ENCODE measurements at places on chromosomes 7 and 10. TPM values are rescaled to one million over a fixed set of nuclear protein-coding genes. Genes with fewer than 3 reads are reported as not detected.

Gene FAM20C
- not detected for total RNA-seq

DNA sequence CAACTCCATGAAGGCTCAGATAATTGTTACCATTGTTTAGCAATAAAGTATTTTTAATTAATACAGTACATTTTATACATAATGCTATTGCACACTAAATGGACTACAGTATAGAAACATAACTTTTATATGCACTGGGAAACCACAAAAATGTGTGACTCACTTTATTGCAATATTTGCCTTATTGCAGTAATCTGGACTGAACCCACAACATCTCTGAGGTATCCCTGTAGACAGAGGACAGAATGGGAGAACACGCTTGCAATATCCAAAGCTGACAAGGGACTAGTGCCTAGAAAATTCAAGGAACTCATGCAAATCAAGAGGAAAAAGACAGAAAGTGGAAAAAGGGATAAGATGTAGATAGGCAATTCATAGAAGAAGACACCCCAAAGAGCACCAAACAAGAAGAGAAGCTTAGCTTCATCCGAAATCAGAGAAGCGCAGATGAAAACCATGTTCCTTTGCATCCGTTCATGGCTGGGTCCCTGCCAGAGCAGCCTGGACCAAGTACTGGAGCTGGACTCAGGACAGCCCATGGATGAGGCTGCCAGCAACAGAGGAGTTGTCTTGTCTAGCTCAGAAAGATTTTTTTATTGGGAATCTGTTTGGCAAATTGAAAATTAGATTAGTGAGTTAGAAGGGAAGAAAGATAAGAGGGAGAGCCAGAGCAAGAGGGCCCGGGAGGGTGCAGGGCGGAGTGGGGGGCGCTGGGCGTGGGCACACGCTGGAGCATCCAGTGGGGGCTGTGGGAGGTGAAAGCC lies 16.0 kb upstream of the GALNTL5 start:
- DNase-seq: no peak

- no peak for DNase-seq
Measured at GRCh38 chr7:124033095-124033806, 384 bp upstream of the TMEM229A start.

Gene C7orf57
- not detected for total RNA-seq

Gene EPO
- not detected for total RNA-seq

DNA sequence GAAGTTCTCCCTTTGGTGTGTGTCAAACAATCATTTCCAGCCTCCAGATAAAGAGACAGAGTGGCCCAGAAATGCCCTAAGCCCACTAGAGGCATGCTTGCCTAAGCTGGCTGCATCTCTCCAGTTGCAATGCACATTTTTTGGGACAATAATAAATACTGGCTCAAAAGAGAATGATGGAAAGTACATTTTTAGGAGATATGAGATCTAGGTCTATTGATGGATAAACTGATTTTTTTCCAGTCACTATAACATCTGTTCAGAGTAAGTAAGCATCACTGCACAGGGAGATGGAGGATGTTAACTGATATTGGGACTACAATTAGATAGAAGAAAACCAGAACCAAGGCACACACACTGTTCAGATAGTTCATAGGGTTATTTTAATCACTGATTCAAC lies 553.0 kb downstream of the GRM8 start:
- peak; percentile 50 for DNase-seq

Gene KCNMA1
- total RNA-seq: 31.3 TPM

Measured in Karpas-422 (cell line).